Esophagus (tissue), 2 donors: ENCODE measurements at places on chromosomes 7 and 10. TPM values are rescaled to one million over a fixed set of nuclear protein-coding genes. Genes with fewer than 3 reads are reported as not detected.

Gene HTR7
- polyA plus RNA-seq = 0.10 TPM

Gene IKZF1
- 1.0 TPM for polyA plus RNA-seq

Gene MGMT
- polyA plus RNA-seq = 13.0 TPM

Gene IL6
- 0.44 TPM for polyA plus RNA-seq

Gene KLF14
- polyA plus RNA-seq = not detected

Gene CRYGN
- polyA plus RNA-seq = 0.01 TPM

Gene ZNF92
- polyA plus RNA-seq = 8.9 TPM

Gene KDM7A
- 6.6 TPM for polyA plus RNA-seq

Gene HOXA9
- polyA plus RNA-seq = 0.49 TPM

Gene CHAT
- polyA plus RNA-seq = not detected

Gene SAMD9L
- 2.5 TPM for polyA plus RNA-seq

Gene ADIRF
- polyA plus RNA-seq = 437 TPM

Gene FOXI2
- polyA plus RNA-seq = 0.84 TPM

Gene MBL2
- not detected for polyA plus RNA-seq
